ENCODE measurements at places on chromosomes 7 and 10.

DNA sequence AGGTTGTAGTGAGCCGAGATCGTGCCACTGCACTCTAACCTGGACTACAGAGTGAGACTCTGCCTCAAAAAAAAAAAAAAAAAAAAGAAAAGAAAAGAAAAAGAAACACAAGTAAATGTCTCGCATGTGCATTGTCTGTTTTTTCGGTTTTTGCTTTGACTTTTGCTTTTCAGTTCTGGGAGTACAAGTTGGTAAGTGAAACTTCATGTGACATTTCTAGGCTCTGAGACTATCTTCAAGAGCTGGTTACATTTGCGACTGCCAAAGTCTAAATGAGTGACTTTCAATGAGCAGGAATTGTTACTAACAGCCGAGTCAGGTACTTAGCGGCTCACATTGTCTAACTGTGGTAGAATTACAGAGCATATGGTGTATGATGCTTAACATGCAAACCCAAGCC lies 107.0 kb upstream of the CELF2 start:
- no peak for DNase-seq

DNA sequence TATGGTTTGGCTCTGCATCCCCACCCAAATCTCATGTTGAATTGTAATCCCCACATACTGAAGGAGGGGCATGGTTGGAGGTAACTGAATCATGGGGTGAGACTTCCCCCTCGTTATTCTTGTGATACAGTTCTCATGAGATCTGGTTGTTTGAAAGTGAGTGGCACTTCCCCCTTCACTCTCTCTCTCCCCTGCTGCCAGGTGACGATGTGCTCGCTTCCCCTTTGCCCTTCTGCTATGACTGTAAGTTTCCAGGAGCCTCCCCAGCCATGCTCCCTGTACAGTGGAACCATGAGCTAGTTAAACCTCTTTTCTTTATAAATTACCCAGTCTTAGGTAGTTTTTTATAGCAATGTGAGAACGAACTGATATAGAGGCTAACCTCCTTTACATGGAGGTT lies 16.6 kb downstream of the PLPP4 start:
- no peak for DNase-seq

DNA sequence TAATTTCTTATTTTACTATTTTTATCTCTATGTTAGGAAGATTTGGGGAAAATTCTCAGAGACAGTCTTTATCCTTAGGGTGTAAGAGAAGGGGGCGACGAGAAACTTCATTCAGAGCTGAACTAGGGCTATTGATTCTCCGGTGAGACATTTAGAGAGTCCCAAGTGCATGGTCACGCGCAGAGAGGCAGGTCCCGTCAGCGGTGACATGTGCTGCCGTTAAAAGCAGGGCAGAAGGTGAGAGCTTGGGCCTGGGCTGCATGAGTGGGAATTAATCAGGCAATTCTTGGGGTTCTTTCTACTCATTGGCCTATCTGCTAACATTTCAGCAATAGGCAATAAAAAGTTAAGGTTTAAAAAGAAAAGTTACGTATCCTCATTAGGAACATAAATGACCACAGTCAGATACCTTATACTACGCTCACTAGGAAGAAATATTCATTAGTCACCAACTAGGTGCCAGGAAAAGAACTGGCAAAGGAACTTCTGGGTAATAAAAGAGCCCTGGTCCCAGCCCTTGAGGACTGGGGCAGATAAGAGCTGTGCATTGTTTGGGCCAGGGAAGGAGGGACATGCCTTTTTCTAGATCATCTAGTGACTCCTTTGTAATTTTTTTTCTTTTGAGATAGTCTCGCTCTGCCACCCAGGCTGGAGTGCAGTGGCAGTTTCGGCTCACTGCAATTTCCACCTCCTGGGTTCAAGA lies 21.2 kb downstream of the PRKCQ start:
- no peak for DNase-seq

GRCh38 chr7:33952824-33953223 lies 47.5 kb downstream of the BMPER start:
- no peak for DNase-seq

DNA sequence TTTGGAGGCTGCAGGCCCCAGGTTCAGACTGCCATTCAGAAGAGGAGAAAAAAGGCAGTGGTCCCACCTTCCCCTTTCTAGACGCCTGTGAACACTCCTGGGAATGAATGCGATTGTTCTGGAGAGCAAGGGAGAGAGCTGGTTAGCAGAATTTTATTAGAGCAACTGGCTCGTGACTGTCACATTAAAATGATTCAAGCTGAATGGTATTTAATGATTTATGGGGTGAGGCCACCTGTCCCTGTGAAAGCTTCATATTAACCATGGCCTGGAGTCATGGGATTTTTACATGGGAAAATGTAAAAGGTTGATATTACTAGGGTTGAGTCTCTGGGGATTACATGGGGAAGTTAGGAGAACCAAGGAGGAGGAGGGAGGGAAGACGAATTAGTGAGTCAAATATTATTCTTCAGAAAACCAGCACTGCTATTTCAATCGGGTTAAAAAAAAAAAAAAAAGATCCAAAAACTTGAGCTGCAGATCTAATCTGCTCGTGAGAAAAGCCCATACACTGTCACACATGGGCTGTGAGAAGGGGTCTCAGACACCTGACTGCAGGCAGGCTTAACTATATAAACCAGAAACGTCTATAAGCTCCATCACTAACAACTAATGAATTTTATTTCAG lies 8.3 kb downstream of the CXCL12 start:
- no peak for DNase-seq

GRCh38 chr7:48108959-48109847 lies 20.1 kb downstream of the UPP1 start:
- no peak for DNase-seq

DNA sequence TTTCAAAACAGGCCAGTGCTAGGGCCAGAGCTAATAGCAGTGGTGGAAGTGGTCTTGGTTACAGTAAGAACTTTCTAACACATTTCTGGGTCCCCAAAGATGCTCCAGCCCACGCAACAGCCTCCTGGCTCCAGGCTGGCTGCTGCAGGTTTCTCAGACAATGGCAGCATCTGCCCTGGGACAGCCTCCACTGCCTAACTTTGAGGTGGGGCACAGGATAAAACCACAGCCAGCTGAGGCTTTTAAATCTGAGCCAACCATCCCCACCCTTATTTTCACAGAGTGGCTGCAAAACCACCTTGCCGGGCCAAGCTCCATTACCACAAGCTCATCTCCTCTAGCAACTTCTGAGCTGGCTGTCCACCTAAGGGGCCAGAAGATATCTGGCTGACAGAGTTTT lies 84.8 kb downstream of the FAM53B start:
- DNase-seq, result no peak

DNA sequence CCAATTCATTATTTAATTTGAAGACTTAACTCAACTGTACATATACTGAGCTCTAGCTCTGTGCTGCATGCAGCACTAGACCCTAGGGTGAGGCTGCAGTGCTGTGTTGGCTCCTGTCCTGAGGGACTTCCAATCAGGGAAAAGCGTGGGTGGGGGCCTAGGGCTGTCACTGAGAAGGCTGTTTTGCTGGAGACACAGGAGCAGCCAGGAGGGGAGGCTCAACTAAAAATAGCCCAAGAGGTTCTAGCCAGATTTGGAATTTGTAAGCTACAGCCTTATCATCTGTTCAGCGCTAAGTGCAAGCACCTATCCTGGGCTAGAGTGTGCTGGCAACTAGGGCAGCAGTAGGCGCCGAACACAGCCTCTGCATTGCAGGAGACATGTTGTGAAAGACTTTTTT lies 121.1 kb downstream of the VWC2 start:
- no peak for DNase-seq

DNA sequence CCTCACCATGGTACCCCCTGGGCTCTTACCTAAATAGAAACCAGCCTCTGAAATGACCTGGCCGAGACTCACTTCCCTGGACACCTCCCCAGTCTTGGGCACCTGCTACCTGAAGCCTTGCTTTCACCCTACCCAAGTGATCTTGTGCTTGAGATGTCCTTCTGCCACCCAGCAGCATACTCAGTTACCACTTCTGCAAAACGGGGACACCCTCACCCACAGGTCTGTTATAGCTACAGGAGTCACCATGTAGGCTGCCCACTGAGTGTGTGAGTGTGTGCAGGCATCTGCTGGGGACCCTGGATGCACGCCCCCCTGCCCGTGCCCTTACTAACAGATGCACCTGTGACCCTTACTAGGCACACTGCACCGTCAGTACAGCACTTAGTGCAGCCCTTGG lies 94.8 kb upstream of the PPIF start:
- DNase-seq, result no peak

DNA sequence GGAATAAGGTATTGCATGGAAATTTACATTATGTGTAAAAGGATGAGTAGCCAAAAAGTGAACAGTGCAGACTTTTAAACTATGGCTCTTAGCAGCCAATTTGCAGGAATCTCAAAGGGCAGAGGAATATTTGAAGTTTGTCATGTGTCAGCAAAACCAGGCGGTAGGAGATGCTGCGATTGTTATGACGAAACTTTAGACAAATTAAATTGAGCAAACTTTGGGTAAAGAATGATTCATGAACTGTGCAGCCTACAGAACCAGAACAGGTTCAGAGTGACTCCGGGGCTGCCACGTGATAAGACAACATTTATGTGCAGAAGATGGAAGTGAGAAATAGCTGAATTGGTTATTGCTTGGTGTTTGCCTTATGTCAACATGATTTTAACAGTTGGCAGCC lies 39.2 kb upstream of the CCDC6 start:
- DNase-seq, result no peak

GRCh38 chr7:75559355-75559975 lies 67.3 kb downstream of the SPDYE5 start:
- DNase-seq, result no peak

DNA sequence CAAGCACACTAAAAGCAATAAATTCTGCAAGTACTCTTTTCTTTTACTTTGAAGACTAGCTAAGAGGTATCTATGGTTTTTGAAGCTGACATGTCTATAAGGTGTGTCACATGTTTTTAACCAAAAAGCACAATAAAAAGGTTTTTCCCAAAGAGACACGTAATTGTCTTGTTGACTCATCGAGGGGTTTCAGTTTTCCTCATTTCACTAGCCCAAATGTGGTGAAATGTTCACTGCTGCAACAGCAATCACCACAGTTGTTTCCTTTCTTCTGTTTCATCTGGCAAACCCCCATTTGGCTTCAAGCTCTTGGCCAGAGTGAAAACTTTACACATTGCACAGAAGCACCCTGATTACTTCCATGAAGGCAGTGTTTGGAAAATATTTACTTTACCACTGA lies 3.8 kb upstream of the HOXA4 start:
- DNase-seq, result no peak

DNA sequence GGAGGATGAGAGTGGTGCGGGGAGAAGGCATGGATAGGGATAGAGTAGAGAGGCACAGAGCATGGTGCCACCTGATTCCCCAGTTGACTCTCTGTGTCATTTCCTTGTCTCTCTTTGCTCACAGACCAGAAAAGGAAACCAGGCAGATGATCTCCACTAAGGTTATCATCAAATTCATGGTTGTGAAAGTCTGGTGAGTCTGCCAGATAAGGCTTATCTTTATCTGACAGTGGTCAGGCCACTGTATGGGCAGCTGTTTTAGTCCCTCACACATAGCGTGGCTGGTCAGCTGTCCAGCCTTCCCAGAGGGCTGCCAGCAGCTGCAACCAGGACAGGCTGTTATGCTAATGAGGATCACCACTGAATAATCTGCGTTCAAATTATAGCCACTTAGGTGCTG lies 99.0 kb downstream of the ADRA2A start:
- no peak for DNase-seq

GRCh38 chr10:121579656-121580055 lies 18.6 kb downstream of the FGFR2 start:
- DNase-seq, result no peak

GRCh38 chr10:50739618-50740292 lies at the start of gene ASAH2B:
ASAH2B (plus strand) TSS chr10:50739936; CDS start chr10:50745131, 5,195 bp downstream.
- DNase-seq, result peak; percentile 52

- no peak for DNase-seq
Measured at GRCh38 chr10:69562731-69563254, 10.4 kb downstream of the NEUROG3 start.

GRCh38 chr7:539731-540411 lies 20.2 kb upstream of the PDGFA start:
- no peak for DNase-seq

- no peak for DNase-seq
Measured at GRCh38 chr10:104744052-104744451, 103.0 kb downstream of the SORCS3 start.

GRCh38 chr10:104613406-104613805 lies 27.7 kb upstream of the SORCS3 start:
- no peak for DNase-seq

- DNase-seq, result no peak
Measured at GRCh38 chr7:100427762-100428198, 723 bp downstream of the ZCWPW1 start.

- no peak for DNase-seq
Measured at GRCh38 chr10:29917311-29917710, 142.1 kb downstream of the JCAD start.

DNA sequence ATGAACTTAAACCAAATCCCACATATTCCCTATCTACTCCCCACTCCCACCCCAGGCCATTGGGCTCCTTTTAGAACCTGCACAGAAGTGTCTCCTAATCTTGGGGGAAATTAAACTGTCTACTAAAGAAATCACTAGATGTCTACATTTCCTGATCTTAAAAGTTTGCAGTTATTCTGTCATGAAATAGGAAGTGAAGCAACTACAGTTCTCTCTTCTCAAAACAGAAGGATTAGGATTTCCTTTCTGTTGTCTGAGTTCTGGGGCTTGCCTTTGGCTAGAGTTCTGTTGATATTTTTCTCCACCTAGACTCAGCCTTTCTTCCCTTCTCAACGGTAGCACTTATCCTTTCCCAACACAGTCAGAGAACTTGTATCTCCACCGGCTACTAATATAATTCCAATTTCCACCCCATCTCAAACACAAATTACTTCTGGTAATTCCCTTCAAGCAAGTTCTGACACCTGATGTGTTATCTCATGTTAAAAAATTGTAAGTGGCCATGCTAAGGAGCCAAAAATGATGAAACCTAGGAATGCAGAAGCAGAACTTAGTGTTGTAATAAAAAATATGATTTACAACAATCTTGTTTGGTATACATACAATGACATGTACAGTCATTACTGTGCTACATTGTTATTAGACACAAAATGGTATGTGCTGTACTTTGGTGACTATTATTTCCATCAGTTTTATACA lies 12.1 kb downstream of the OR9A4 start:
- no peak for DNase-seq

DNA sequence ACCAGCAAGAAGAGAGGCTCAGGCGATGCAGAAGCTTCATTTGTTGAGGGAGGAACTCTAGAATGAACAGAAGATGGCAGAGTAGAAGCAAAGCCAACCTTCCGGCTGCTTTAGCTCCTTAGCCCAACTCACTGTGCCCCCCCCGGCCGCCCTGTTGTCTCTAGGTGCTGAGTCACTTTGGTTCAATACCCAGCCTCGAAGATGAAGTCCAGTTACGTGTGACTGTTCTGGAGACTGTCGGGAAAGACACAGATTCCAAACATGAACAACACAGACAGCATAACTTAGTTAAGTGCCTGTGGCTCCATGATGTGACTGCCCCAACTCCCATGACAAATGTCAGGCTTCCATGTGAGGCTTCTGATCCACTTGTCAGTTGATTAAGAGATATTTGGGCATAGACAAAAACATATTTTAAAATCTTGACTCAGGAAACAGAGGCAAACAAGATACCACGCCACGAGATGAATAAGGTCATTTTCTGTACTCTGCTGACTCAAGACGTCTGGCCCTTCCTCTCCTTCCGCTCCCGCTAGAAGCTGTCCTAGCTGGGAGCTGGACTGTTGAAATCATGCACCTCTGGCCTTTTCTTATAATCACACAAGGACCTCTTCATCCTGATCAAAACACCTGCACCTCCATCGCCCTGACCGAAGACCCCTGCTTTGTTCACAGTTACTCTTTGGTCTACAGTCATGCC lies 199.3 kb downstream of the FRMD4A start:
- no peak for DNase-seq

GRCh38 chr10:89327803-89328441 lies at the start of gene IFIT3:
IFIT3 (plus strand) TSS chr10:89327997; CDS start chr10:89328074, 77 bp downstream.
- no peak for DNase-seq

All from activated naive CD8-positive, alpha-beta T cell treated with anti-CD3 and anti-CD28 coated beads, Interleukin-2, amount 50 U/mL, for 16 hours (primary cell).